ENCODE measurements at places on chromosomes 2 and 18. TPM values are rescaled to one million over a fixed set of nuclear protein-coding genes. Genes with fewer than 3 reads are reported as not detected.
A peak's percentile ranks its signal among the peaks of the same experiment; 100 is the strongest.

DNA sequence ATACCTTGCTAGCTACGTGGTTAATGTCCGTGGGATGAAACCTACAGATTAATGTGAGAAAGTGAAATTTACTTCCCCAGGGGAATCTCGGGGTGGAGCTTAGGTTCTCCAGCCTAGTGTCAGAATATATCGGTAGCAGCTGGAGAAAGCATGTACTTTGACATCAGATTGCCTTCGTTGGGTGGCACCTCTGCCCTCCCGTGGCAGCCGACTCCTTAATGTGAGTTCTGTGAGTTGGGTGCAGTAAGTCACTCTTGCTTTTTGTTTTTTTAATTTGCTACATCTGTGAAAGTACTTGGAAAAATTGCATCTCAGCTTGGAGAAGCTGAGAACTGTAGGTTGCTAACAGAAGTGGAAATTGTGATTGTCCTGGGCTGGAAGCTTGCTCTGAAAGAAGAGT lies 3.6 kb downstream of the KLF11 start:
- DNase-seq, result no peak

- no peak for DNase-seq
Observed at GRCh38 chr2:143877876-143878530, 641.9 kb downstream of the ZEB2 start.

DNA sequence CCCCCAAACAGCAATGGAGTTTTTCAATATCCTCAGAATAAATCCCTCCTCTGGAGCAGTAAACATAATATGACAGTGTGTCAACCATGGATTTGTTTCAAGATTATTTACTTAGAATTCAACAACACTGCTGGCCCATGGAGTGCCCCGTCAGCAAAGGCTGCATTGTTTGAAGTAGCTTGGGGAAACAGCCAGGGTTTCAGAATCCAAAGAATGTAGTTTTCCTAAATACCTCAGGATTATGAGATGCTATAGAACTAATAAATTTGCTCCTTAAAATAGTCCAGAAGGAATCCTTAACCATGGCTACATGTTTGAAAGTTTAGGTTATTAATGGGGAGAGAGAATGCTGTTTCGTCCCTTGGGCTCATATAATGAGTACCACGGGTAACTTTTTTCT lies 13.1 kb upstream of the CETN1 start:
- DNase-seq, result no peak

DNA sequence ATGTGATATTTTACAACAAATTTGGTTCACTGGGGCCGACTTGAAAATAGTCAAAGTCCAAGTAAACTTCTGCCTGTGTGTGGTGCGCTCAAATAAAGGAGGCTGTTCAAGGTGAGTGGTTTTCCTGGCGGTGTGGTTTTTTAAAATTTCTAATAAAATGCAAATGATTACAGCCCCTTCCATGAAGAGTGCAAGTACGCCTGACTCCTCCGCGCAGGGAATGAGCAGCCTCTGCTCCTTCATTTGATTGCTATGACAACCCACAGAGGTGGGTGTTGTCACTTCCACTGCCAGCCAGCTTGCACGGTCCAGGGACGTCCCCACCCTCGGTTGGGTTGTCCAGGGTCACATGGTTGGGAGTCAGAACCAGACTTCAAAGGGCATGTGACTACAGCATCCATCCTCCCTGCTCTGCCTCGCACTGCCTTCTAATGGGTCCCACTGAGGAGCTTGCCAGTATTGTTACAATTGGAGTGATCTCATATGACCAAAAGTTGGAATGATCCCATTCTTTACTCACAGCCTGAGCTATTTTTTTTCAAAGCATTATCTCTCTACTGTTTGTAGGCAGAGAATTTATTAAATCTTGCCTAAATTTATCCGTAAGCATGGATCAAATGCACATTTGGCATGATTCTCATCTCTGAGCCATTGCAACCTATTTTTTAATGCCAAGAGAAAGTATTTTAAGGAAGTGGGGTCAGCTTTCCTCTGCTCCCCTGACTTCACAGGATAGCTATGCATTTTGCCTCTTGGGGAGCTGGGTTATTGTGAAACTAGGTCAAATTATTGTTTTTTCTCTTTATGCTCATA lies 121.3 kb downstream of the AGAP1 start:
- DNase-seq, result peak; percentile 84

GRCh38 chr2:24928036-24928435 lies 8.0 kb upstream of the ADCY3 start:
- no peak for DNase-seq

GRCh38 chr2:177063331-177063730 lies 149.3 kb upstream of the HNRNPA3 start:
- DNase-seq, result no peak

DNA sequence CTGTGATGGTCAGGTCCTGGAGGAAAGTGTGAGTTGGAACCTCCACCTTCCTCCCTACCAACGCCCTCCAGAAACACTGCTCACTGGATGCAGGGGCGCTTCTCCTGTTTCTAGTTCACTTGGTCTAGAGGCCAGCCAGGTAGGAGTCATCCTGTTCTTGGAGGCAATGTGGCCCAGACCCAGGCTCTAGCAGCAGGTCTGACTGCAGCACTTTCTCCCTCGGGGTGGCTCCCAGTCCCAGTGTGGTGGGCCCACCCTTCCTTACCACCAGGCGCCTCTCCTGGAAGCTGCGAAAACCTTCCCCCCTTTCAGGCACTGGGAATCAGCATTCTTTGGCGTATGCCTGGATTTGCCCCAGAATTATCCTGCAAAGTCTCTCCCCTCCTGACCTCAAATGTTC lies 292.8 kb downstream of the SOX11 start:
- no peak for DNase-seq

- peak; percentile 68 for DNase-seq
Observed at GRCh38 chr2:238728330-238729260, 119.3 kb upstream of the TWIST2 start.

- DNase-seq, result peak; percentile 5
Observed at GRCh38 chr2:233824373-233824772, 30.0 kb downstream of the HJURP start.

DNA sequence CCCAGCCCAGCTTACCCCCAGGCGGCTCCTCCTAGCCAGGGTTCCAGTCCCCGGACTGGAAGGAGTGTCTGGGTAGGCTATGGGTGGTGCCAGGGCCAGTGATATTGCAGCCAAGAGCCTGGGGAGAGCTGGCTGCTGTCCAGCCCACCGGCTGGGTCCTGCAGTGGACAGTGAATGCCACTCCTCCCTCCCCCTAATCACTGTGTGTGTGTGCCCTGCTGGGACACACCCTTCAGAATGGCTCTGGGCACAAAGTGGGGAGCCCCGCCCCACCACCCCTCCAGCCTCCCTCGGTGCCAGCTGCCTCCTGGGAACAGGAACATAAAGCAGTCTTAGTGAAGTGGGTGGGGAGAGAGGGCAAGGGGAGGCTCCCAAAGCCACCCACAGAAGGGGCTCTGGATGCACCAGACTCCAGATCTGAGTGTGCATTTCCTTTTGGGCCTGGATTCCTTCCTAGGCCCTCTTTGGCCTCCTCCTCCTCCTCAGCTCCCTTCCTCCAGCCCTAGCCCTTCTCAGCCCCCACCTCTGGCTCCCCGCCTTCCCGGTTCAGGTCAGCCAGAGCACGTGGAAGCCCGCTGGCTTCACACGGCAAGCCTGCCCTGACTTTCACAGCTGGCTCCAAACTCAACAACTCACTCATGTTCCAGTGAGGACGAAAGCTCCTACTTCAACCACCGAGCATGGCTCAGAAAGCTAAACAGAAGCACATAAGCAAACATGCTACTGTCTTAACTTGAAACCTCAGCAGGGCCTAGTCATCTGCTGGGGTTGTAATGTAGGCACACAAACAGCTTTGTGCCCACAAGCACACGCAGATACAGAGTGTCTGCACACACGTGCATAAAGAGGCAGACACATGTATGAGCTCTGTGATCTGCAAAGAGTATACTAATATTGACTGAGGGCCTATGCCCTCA lies 209.2 kb upstream of the SMAD2 start:
- DNase-seq, result peak; percentile 79

- no peak for DNase-seq
Observed at GRCh38 chr2:145807968-145808367, 1288.0 kb upstream of the ZEB2 start.

DNA sequence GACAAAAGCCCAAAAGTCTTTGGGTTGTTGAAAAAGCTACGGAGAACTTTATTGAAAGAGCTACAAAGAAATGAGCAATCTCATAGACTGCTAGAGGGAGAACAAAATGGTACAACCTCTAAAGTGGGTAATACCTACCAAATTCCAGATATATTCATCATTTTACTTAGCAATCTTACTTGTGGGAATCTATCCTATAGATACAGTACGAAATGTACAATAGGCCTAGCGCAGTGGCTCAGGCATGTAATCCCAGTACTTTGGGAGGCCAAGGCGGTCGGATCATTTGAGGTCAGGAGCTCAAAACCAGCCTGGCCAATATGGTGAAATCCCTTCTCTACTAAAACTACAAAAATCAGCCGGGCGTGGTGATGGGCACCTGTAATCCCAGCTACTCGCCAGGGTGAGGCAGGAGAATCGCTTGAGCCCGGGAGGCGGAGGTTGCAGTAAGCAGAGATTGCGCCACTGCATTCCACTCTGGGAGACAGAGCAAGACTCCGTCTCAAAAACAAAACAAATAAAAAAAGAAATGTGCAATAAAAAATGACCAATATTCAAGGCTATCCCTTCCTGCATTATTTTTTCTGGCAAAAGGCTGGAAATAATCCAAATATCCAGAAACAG lies 10.1 kb downstream of the EXOC6B start:
- DNase-seq, result no peak

- DNase-seq, result no peak
Observed at GRCh38 chr2:221567809-221568208, 4.3 kb downstream of the EPHA4 start.

- DNase-seq, result no peak
Observed at GRCh38 chr2:30188292-30188691, 41.5 kb downstream of the YPEL5 start.

DNA sequence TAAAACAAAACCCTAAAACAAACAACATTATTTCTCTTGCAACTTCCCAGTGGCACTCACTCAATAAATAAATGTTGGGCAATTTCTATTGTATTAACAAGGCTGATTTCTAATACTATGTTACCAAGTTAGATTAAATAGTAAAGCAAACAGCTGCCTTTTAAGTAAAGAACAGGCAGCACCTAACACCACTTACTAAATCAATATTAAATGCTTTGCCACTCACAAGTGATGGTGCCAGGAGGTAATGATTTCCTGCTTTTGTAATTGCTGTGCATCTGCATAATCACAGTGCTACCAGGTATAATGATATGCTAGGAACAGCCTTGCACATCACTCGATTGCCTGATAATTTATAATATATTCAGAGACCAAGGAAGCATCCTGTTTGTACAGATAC lies 276.5 kb downstream of the NBAS start:
- no peak for DNase-seq

GRCh38 chr2:25835906-25836305 lies 42.4 kb downstream of the ASXL2 start:
- no peak for DNase-seq

- no peak for DNase-seq
Observed at GRCh38 chr18:34880882-34881834, 160.1 kb upstream of the MAPRE2 start.

- DNase-seq, result no peak
Observed at GRCh38 chr2:128689971-128690370, 371.3 kb upstream of the HS6ST1 start.

- DNase-seq, result no peak
Observed at GRCh38 chr18:54268751-54269150, 566 bp upstream of the POLI start.

GRCh38 chr18:78727877-78728783 lies 251.5 kb upstream of the SALL3 start:
- DNase-seq, result no peak

- DNase-seq, result no peak
Observed at GRCh38 chr2:37635504-37636380, 35.7 kb downstream of the CDC42EP3 start.

- no peak for DNase-seq
Observed at GRCh38 chr2:84939426-84940087, 31.4 kb upstream of the KCMF1 start.

IKZF2 gene
- 8.1 TPM for total RNA-seq

UPP2 gene
- total RNA-seq, result not detected

RIT2 gene
- not detected for total RNA-seq

C2orf78 gene
- total RNA-seq, result not detected

LYG2 gene
- total RNA-seq, result not detected

LIMS3 gene
- total RNA-seq, result 2.4 TPM

TXNDC9 gene
- total RNA-seq, result 21.0 TPM

ALKAL2 gene
- total RNA-seq, result 0.79 TPM

TUBA3D gene
- 2.3 TPM for total RNA-seq

CAPN14 gene
- 0.11 TPM for total RNA-seq

KCNG2 gene
- total RNA-seq, result not detected

CHN1 gene
- 5.7 TPM for total RNA-seq

ERFE gene
- 0.69 TPM for total RNA-seq

DOK6 gene
- total RNA-seq, result 12.4 TPM

MAP4K3 gene
- 50.0 TPM for total RNA-seq

NABP1 gene
- 4.7 TPM for total RNA-seq

ITGB6 gene
- 1.3 TPM for total RNA-seq

MC2R gene
- not detected for total RNA-seq

Data from right cardiac atrium (tissue), 5 donors.